Endothelial cell of umbilical vein (primary cell): ENCODE measurements at places on chromosomes 7 and 10.

DNA sequence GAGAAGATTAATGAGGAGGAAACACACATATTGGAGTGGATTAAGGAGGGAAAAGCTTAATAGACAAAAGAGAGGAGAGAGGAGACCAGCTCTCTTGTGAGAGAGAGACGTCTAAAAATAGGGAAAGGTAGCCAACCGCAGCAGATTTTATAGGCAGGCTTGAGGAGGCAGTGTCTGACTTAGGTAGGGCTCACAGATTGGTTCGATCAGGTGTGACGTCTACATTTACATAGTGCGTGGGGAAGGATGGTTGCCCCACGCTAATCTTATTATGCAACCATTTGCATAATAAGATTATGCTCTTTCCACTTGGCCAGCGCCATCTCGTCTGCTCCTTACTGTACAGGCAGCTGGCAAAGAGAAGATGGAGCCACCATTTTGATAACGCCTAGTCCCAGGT, 122.0 kb downstream of the MARCHF5 start:
- no peak for DNase-seq

GRCh38 chr10:30979956-30980355, 51.7 kb downstream of the ZNF438 start:
- DNase-seq: no peak

- no peak for DNase-seq
Observed at GRCh38 chr10:121374121-121374520, 224.1 kb downstream of the FGFR2 start.

DNA sequence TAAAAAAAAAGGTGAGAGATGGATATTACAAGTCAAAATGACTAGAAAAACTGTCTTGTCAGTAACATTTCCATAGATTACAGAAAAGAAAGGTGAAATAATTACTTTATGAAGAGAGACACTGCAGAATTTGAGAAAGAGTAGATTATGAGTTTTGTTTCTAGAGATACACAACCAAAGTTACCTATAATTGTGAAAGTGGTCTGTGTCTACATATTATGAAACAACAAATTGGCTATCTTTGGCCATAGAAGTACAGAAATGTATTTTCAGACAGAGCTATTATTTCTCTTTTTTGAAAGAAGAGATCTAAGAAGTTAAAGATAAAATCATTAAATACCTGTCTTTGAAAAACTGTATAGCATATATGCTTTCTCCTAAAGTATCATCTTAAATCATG, 30.1 kb downstream of the KCND2 start:
- no peak for DNase-seq

DNA sequence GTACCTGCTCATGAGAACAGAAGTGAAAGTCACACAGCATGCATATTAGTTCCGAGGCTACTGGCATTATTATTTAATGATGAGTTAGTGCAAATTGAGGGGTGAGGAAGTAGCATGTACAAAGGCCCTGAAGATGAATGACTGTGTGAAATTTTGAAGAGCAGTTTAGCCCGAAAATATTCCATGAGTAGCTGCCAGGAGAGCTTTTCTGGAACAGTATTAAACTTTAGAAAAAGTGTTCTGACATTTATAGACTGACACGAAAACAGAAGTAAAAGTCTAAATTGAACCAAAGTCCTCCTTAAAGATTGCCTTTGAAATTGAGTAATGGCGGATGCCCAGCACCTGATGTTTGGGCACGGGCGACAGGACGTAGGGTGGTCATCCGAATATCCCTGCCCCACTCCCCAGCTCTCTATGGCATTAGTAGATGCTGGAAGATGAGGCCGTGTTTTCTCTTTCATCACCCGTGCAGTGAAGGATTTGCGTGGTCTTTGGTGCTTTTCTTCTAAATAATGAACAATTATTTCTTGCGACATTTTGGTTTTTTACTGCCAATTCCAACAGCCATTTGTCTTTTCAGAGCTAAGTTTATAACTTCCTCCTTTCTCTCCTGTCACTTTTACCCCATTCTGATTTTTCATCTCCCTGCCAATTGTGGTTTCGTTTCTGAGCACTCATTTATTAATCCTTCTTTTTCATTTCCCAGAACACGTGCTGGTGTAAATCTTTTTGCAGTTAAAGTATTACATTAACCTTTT, 192.6 kb downstream of the MGMT start:
- no peak for DNase-seq

DNA sequence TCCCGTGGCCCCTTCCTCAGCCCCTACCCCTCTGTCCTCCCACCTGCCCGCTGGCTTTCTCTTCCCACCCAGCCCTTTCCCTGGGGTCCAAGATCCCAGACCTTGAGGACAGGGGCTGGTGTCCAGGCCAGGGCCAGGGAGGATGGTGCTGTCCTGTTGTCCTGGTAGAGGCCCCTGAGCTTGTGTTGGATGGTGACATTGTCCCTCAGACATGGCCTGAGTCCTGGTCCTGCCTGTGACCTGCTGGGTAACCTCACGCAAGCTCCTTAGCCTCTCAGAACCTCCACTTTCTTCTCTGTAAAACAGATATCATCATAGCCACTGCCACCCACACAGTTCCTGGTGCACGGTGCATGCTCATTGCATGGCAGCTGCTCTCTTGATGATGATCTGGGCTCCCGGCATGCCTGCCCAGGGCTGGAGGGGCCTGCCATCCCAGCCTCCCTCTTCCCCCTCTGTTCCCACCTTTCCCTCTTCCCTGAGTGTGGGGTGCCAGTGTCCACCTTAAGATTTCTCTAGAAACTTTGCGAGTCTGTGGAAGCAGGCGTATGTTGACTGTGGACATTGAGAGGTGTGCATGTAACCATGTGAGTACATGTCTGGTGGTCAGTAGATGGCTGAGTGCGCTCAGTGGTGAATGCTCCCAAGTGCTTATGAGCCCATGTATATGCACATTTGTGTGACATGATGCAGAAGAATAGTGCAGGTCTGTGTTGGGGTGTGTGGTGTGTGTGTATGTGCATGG, 60.4 kb downstream of the NEURL1 start:
- no peak for DNase-seq

GRCh38 chr10:91190388-91190870, 30.0 kb upstream of the PCGF5 start:
- no peak for DNase-seq

DNA sequence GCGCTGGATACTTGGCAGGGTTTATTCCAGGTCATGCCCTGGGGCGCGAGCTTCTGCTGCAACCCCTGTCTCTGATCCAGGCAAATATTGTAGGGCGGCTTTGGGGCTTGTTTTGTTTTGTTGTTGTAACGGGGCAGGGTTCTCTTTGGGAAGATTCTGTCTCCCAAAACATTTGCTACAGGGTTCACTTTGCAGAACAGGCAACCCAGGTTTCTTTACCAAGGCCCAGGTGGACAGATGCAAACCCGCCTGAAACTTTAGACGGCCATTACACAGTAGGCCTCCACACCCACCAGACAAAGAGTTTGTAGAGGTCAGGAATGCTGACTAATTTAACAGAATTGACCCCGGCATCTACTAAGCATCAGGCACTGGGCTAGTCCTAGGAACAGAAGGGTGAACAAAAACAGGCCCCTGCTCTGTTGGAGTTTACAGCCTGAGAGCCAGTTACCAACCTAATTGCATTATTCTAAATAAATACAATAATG, 567 bp upstream of the CDCA7L start:
- no peak for DNase-seq

- peak; percentile 97 for DNase-seq
Observed at GRCh38 chr7:100087055-100087750, 1.6 kb upstream of the COPS6 start.

DNA sequence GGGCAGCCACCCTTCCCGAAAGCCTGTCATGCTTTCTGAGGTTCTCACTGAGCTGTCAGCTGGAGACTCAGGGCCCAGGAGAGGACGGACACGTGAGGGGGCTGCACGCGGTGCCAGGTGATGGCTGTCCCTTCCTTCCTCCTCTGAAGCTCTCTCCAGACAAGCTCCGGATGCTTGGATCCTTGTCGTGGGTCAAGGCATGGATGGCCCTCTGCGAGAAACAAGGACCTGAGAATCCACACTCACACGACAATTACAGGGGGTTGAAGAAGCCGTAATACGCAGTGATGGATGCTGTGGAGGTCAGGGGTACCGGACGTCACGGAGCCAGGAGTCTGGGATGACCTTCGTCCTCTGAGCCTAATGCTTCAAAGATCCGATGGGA, 170.3 kb downstream of the USP6NL start:
- no peak for DNase-seq

DNA sequence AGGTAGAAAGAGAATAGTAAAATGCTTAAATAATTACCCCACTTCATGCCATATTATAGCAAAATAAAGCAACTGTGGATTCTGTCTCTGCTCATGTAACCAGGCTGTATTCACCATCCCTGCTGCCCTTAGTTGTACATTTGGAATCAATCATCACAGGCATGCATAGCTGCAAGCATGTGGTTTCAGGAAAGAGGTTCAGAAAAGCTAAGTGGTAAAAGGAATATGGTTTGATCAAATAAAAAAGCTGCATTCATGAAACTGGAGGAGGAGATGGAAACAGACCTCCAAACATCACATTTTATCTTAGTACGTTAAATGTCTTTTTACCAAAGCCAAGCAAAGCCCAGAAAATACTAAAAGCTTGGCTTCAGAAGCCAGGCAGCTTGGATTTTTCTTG, 81.3 kb downstream of the ADAM22 start:
- no peak for DNase-seq

- no peak for DNase-seq
Observed at GRCh38 chr10:55766212-55766611, 594.8 kb downstream of the ZWINT start.

DNA sequence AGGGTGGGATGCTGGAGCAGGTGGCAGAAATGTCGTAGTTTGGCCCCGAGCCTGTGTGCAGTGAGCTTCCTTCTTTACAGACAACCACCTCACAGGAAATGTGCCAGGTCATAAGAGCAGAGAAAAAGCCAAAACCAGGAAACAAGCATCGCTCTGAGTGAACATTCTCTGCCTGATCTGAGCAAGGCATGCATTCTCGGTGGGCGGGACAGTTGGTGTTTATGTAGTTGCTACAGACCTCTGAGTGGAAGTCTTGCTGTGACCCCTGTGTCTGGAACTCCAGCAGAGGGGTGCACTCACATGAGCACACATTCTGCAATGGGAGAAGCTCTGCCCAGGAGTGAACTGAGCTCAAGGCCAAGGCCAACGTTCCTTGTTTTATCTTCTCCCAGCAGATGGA, 230.1 kb downstream of the TCERG1L start:
- DNase-seq: no peak

GRCh38 chr10:120121768-120122167, 229.2 kb downstream of the SEC23IP start:
- DNase-seq: no peak

GRCh38 chr10:86483664-86484063, 37.9 kb downstream of the WAPL start:
- DNase-seq: no peak

DNA sequence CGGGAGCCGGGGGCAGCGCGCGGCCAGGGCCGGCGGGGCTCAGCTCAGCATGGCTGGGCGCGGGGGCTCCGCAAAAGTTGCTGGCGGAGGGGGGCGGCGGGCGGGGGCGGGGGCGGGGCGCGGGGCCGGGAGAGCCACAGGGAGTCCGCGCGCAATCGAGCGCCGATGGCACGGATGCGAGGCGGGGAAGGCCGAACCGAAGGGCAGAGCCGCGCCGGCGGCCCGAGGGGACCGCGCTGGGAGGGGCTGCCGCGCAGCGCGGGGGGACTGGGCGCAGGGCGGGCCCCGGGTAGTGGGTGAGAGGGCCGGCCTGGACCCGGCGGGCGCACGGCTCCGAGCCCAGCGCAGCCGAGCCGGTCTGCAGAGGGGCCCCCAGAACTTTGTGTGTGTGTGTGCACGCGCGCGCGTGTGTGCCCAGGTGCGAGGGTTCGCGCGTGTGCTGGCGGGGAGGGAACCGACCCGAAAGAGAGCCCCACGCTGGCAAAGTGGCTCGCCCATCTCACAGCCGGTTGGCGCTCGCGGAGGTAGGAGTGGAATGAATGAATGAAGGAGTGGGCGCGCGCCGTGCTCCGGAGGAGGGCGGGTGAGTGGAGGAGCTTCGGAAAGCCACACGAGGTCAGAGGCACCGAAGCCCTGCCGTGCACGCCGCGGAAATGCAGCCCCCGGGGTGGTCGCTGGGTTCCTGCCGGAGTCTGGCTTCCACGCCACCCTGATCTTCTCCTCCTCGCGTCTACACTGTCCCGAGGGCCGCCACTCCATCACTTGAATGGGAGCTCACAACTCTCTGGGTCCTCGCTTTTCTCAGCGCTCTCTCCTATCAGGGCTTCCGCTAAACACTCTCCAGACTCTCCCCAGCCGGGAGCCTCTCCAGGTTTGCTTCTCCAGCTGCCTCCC, at the start of gene HIPK2:
TSS of gene HIPK2 (minus strand) at position 51 of the 894 bp plus-strand sequence. CDS start 375 bp downstream, outside the sequence.
- DNase-seq: peak; percentile 51

DNA sequence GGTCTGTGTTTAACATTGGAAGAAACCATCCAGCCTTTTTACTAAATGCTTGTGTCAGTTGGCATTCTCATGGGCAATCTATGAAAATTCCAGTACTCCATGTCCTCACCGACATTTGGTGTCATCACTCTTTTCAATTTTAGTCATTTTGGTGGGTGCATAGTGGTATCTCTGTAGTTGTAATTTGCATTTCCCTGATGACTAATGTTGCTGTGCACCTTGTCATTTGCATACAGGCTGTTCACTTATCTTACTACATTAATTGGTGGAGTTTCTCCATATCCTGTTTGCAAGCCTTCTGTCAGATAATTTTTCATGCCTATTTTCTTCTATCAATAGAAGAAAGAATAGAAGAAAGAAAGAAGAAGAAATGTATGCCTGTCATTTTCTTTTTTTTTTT, 73.7 kb downstream of the PLPP4 start:
- no peak for DNase-seq

GRCh38 chr7:77205706-77206105, 6.1 kb upstream of the FGL2 start:
- no peak for DNase-seq

- DNase-seq: no peak
Observed at GRCh38 chr10:108303149-108303548, 1138.6 kb upstream of the SORCS1 start.

GRCh38 chr7:115552766-115553165, 477.8 kb downstream of the TFEC start:
- DNase-seq: no peak

- peak; percentile 39 for DNase-seq
Observed at GRCh38 chr10:11823989-11824346, 812 bp downstream of the PROSER2 start.

- no peak for DNase-seq
Observed at GRCh38 chr10:11147722-11148121, 130.1 kb downstream of the CELF2 start.

DNA sequence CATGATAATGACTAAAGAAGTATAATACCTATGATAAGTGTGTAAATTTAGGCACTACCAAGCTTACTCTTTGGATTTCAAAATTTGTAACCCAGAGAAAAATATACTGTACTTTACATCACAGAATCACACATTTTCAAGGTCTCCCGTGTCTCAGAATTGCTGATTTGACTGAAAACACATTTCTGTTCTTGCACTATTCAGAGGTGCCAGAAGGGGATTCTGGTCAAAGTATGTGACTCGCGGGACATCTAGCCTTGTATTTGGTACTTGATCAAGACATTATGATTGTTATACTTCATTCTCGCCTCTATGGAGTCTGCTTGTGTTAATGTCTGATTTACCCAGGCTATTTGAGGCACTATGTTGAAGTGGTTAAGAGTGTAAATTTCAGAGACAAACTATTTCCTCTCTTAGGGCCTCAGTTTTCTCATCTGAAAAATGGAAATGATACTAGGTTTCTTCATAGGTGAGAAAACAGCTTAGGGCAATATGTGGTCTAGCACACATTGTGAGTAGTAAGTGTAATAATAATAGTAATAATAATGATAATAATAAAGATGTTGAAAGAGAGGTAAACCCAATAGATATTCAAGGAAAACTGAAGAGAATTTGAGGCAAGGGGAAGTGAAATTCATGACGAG, 320.4 kb downstream of the RNLS start:
- DNase-seq: no peak

- DNase-seq: no peak
Observed at GRCh38 chr10:53724581-53724980, 952.0 kb upstream of the MBL2 start.

GRCh38 chr7:67940400-67940799, 943.8 kb downstream of the TYW1 start:
- no peak for DNase-seq
